ENCODE measurements at places on chromosomes 12 and 14.

DNA sequence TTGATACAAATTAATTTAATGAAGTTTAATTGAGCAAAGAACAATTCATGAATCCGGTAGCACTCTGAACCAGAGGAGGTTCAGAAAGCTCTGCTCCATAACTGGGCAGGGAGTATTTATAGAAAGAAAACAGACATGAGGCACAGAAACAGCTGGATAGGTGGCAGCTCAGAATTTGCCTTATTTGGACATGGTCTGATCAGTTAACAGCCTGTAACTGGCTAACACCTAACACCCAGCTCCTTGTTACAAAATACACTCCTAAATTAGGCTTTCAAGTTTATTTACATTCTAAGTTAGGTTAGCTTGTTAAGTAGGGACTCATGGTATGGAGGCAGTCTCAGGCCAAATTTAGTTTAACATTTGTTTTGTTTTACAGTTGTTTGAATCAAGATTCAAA lies 67.8 kb upstream of the TMCC3 start:
- DNase-seq: no peak

DNA sequence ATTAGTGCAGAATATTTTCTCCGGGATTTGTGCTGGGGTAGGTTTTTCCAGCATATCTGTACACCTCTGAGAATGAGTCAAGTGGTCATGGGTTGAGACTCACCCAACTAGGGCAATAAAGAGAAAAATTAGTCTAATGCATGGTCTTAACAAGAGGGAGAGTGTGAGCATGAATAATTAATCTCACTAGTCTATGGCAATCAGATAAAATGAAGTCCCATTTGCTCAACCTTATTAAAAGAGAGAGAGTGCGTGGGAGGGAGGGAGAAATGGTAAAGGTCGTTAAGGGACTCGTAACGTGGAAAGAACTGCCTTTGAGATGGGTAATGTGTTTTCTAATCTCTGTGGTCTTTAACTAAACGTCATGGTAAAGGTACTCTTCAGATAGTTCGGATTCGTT lies 91.6 kb downstream of the TESC start:
- no peak for DNase-seq

- peak; percentile 78 for DNase-seq
These were observed 82.1 kb downstream of the AVPR1A start for GRCh38 chr12:63068857-63069442.

DNA sequence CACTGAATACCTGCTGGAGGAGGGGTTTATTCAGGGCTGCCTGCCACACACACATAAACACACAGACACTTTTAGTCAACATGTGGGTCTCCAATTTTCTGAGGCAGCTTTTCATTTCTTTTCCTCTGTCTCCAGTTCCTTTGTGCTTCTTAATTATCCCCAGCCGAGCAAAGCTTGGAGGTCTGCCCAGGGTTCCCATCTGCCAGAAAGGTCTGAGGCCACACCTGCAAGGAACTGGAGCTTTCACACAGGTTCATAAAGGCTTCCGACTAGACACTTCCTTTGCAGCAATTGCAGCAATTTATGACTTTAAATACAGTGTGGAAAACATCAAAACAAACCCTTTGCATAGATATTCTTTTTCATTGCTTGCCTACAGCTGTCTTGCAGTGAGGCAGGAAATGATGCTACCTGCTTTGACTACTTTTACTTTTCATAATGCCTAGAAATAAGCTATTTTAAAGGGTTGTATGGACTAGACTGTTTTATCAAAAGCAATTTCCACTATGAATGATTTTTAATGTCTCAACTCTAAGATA lies 1318.9 kb downstream of the AACS start:
- DNase-seq: no peak

DNA sequence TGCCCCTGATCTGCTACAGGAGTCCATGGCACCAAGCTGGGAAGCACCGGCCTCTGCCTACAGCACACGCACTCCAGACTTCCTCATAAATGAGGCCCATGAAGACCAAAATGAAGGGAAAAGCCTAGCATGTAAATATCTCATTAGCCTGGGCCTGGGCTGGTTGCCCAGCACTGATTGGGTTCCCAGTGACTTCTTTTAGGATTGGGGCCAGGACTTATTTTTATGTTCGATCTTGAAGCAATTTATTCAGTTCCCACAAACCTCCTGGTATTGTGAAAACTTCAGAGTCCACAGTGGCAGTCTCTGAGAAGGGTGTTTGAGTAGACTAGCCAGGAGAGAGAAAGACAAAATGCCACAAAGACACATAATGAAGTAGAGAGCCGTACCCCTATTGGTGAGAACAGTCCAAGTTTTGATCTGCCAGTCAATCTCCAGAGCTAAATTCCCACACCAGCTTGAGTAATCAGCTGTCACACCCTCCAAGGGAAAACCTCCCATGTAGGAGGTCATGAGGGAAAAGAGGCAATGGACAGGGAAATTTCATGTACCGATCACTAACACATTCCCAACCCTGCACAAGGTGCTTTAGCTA lies 78.2 kb downstream of the PHLDA1 start:
- no peak for DNase-seq

DNA sequence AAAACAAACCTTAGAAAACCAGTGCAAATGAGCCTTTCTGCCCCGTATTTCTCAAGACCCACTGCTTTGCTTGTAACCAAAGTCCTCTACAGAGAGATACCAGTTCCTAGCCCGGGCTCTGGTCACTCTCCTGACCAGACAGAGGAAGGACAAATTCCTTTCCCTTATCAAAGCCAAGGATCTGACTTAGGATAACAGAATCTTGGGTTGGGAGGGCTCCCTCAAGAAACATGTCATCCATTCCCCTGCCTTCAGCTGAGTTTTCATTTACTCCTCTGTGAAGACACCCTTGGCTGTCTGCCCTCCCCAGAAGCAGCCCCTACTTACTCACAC lies 116.0 kb upstream of the PARP11 start:
- no peak for DNase-seq

DNA sequence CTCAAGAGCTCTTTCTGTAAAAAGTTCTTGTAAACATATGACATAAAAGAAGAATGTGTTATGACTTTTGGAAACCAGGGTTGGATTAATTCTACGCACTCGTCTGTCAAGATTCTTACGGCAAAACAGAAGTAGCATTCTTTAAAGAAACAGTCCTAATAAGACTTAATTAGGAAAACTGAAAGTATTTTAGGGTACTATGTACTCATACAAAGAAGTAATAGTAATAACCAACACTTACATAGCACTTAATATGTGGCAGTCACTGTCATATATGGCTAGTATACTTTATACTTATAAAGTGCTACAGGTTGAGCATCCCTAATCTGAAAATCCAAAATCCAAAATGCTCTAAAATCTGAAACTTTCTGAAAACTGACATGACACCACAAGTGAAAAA lies 72.9 kb upstream of the ST8SIA1 start:
- DNase-seq: no peak

- DNase-seq: no peak
These were observed 152.1 kb upstream of the GSC start for GRCh38 chr14:94921882-94922585.

- DNase-seq: no peak
These were observed 10.9 kb downstream of the DCP1B start for GRCh38 chr12:1993341-1993740.

GRCh38 chr14:99181804-99182520 lies 90.0 kb downstream of the BCL11B start:
- DNase-seq: no peak

DNA sequence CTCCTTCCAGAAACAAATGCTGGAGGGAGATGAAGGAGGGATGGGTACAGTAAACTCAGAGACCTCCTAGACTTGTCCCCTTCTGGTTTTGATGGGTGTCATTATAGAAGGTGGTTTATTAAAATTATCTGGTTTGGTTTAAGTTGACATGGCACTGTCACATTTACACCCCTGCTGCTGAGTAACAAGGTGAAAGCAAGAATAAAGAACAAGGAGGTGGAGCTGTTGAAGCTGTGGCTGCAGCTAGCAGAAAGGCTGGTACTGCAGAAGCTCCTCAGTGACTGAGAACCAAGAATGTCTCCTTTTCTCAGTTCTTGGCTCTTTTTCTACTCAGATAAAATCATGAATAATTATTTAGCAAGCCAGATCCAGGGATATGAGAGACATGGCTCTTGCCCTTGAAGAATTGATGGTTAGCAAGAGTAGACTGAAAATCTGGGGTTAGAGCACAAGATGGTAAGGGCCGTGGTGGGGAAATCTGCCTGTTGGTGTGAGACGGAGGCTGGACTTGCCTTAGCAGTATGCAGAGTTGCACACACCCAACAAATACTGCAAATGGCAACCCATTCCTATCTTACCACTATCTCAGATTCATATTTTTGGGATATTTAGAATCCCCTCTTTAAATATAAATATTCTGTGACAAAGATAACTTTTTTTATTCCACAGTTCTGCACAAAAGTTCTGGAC lies at the start of gene GZMH:
Gene GZMH, minus strand, starts transcription at position 31 of the 690 bp plus-strand sequence. CDS start 72 bp downstream, outside the sequence.
- no peak for DNase-seq

DNA sequence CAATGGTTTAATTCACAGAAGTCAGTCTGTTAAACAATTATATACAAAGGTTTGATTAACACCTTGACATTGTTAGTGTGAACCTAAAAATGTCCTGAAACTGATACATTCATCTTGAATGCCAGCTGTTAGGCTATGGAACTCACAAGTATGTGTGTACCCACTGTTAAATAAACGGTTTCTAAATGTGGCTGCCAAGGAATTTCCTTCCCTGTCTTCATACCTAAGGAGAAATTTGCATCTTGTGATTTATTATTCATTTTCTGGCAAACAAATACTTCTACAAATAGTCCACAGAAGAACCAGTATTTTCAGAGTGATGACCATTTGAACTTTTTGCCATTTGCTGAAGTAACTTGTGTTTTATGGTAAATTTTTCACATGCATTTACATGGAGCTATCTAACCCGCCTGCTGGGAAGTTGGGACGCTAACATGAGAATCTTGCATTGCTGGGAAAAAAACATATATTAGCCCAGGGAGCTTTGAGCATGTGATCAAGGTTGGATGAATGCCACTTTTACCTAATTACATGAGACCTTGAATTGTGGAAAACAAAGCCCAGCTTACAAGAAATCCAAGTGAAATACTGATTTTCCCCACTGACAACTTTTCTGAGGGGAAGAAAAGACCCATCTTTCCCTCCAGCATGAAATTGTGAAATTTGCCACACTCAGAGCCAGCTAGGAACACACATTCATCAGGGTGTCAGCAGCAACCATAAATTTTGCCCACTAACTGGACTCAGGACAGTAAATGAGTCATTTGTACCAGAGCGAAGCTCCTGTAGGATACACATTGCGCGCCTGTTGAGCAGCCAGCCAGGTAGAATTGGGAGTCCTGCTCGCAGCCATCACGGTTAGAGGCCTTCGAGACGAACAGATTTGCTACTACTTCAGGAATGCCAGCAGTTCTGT lies 118.0 kb downstream of the KICS2 start:
- peak; percentile 2 for DNase-seq

- DNase-seq: no peak
These were observed 126.4 kb upstream of the TMEM132C start for GRCh38 chr12:128140551-128140950.

- DNase-seq: no peak
These were observed 2.7 kb upstream of the GZMH start for GRCh38 chr14:24612196-24612595.

- DNase-seq: no peak
These were observed 3.7 kb downstream of the ZFP36L1 start for GRCh38 chr14:68788996-68789820.

- no peak for DNase-seq
These were observed 48.4 kb downstream of the BICD1 start for GRCh38 chr12:32155041-32155440.

DNA sequence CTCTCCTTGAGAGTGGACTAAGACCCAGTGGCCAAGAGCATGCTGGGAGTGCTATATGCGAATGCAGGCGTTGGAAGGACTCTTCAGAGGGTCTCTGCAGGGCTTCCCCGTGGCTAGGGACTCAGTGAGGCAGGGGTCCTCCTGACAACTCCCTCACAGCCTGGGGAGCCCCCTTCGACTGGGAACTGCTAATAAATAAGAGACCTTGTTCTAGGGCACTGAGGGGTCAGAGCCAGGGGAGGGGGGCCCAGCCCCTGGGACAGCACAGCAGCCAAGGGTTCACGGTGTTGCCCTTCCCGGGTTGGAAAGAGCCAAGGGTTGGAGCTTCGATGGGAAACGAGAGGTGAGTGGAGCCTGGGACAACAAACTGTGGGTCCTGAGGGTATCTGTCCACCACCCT lies 6.0 kb upstream of the CPNE6 start:
- DNase-seq: no peak

- DNase-seq: no peak
These were observed 4.7 kb upstream of the RHOF start for GRCh38 chr12:121797937-121798786.

DNA sequence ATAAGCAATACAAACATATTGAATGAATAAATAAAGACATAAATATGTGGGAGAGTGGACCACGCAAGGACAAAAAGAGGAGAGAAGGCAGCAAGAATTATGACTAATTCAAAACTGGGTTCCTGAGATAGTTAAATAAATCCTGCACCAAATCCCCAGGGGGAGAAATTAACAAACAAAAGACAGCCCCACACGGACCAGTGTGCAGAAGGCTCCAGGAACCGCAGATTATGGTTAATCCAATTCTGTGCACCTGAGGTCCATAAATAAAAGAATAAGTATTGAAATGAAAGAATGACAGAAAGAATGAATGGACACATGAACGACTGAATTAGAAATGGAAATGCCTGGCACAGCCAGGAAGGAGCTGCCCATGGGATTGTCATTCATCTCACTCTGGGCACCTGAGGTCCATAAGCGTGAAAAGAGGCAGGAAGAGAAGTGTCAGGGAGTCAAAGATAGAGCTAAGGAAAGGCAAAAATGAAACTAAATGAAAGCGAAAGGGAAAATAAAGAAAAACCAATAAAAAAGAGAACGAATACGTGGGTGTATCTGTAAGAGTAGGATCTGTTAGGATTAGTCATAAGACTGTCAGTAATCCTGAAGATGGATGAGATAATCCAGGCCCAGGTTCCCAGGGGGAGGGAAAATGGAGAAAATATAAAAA lies 23.3 kb downstream of the MEG3 start:
- no peak for DNase-seq

- no peak for DNase-seq
These were observed 369.1 kb downstream of the NPAS3 start for GRCh38 chr14:33307691-33308251.

- no peak for DNase-seq
These were observed 122.9 kb downstream of the PAX9 start for GRCh38 chr14:36784541-36784940.

DNA sequence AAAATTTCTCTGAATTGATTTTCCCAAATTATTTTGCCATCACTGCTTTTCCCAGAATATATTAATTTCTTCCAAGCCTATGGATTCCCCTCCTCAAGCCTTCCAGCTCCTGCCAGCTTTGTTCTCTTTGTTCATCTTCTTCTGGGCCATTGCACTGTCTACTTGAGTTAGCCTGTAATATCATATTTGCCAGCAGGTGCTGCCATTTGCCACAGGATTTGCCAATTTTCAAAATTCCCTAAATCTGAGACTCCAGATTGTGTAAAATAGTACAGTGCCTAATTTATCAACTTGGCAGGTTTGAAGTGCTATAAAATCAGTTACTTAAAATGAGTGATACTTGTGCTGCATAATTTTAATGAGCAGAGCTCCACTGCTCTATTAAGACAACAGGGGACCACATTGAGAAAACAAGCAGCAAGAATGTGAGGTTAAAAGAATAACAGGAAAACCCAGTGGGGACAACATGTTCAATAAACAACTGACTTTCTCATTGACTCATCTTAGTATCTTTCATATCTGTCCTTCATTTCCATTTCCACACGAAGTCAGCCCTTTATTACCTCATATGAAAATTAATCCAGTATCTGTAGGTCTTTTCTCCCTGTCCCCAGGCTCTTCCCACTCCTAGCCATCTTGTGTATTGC lies 84.6 kb upstream of the CCDC196 start:
- no peak for DNase-seq

- DNase-seq: no peak
These were observed 227.4 kb downstream of the ALX1 start for GRCh38 chr12:85507456-85507855.

- no peak for DNase-seq
These were observed 330.7 kb upstream of the DCN start for GRCh38 chr12:91513313-91513712.

All from T47D (cell line).